ENCODE measurements at places on chromosomes 3 and 15. TPM values are rescaled to one million over a fixed set of nuclear protein-coding genes. Genes with fewer than 3 reads are reported as not detected.

DNA sequence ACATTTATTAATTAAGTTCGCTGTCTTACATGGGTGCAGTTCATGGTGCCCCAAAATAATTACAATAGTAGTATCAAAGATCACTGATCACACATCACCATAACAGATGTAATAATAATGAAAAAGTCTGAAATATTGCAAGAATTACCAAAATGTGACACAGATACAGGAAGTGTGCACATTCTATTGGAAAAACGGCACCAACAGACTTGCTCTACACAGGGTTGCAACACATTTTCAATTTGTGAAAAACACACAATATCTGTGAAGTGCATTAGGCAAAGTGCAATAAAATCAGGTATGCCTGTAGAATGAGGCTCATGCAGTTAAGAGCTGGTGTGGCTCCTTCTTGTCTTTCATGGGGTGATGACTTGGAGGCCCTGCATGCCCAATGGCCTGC is 265.8 kb downstream of the RPLP1 start:
- DNase-seq: no peak

DNA sequence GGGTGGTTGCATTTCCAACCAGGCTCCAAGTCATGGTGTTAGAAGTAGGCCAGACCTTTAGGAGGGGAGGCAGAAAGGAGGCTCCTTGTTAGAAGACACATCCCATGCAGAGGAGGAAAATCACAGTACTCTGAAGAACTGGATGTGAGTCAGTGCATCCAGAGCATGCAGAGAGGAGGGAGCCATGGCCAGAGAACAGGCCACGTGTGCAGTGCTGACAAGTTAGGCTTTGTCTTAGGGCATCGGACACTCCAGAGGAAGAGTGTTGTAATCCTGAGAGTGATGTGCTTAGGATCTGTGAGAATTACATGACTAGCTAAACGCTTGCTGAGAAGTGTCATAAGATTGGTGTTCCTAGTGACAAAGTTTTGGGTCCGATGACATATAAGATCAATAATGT is 456.5 kb upstream of the THRB start:
- DNase-seq: peak; percentile 17

- no peak for DNase-seq
These were observed 50.3 kb downstream of the APBA2 start for GRCh38 chr15:28936081-28936480.

Gene OSTN
- total RNA-seq: not detected

Gene GOLGA6A
- total RNA-seq: 0.13 TPM

All from bronchial epithelial cell (primary cell).